ENCODE measurements at places on chromosomes 12 and 14.

DNA sequence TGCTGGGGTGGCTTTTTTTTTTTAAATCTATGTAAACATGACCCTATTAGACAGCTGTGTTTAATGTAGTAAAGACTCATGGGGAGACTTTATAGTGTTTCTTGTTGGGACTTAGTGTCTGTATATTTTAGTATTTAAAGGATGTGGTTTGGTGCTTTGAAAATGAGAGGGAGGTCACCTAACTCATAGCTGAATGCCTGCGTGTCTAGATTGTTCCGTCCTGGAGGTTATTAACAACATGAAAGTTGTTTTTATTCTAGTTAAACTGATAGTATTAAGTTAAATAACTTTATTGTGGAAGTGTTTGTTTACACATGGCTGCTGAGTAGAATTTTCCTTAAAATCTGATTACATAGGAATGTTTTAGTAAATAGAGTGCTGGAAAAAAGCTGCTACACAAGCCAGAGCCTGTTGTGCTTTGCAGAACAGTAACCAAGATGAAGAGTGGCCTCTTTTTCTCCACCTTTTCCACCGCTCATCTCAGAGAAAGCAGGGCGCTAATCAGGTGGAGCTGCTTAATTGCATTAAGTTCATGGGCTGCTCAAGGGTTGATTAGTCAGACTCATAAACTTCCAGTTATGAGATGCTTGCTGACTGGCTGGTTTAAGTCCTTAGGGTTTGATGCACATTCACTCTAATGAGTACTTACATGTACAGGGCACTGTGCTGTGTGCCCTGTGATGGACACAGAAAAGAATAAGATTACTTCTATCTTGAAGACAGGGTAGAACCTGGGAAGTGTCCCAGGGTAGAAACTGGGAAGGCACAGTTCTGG, 62.7 kb downstream of the FBXO34 start:
- DNase-seq = no peak

- DNase-seq = no peak
Observed at GRCh38 chr12:89225401-89225800, 126.9 kb downstream of the DUSP6 start.

- DNase-seq = no peak
Observed at GRCh38 chr12:40015345-40015744, 90.5 kb downstream of the SLC2A13 start.

DNA sequence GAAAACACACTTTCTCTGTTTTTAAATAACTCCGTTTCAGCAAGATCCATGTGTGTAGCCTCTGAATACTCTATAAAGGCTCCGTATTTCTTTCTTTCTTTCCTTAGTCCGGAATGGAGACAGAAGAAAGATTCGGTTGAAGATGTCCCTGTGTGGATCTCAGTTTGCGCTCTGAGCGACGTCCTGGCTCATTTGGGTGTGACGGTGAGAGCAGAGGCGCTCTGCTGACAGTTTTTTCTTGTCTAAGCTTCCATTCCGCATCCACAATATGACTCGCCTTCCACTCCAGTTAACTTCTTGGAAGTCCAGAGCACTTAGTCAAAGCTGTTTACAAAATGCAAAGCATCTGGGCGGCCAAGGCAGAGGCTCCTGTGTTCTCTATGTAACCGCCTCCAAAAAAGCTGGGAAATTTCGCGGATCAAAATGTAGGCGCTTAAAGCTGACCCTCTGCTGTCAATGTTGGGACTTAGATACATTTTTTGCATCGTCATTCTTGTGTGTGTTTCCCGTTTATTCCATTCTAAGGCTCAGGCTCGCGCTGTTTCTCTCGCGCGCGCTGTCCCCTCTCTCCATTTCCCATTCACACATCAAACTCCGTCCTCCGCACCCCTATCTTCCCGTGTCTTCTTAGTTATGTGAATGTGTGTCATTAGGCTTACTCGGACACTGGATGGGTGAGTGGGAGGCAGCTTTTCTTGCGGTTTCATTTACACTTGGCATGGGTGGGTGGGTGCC, 880 bp upstream of the FLRT2 start:
- no peak for DNase-seq

- no peak for DNase-seq
Observed at GRCh38 chr14:70648346-70648745, 6.6 kb downstream of the TTC9 start.

DNA sequence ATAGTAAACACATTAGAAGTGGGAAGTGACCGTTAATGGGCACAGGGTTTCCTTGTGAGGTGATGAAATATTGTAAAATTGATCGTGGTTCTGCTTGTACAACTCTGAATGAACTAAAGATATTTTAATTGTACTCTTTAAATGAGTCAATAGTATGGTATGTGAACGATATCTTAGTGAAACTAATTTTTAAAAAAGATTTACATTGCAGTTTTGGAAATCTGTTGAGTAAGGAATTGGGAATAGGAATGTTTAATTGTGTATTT, 1.7 kb downstream of the ZNF410 start:
- DNase-seq = no peak

GRCh38 chr12:80186727-80187217, 87.4 kb downstream of the OTOGL start:
- DNase-seq = peak; percentile 92

- no peak for DNase-seq
Observed at GRCh38 chr12:106980944-106981343, 6.0 kb downstream of the MTERF2 start.

DNA sequence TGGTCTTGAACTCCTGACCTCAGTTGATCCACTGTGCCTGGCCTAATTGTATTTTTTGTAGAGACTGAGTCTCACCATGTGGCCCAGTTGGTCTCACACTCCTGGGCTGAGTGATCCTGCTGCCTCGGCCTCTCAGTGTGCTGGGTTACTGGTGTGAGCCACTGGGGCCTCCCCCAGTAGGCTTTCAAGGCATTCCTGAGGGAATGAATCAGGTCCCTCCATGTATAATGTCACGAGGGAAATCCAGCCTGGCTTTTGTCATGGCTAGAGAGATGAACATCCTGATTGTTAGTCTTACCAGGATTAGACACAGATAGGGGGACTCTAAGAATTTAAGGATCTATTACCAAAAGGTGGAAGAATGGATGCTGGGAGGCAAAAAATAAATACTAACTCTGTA, 51.9 kb downstream of the CPSF2 start:
- no peak for DNase-seq

- no peak for DNase-seq
Observed at GRCh38 chr12:92416385-92416812, 270.8 kb upstream of the BTG1 start.

DNA sequence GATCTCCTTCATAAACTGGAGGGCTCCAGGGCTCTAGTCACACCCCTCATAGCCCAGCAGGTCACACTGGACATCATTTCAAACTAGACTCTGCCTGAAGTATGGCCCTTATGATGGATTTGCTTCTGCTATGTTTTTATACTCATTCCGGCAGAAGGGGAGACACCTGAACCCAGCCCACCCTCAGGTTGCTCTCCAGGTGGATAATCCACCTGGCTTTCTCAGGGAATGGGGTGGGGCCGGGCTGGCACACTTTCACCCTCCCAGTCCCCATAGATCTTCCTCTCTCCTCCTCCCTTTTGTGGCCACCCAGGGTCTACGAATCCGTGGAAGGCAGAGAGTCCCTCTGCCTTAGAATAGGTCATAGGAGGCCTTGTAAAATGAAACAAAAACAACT, 9.8 kb upstream of the KRT73 start:
- no peak for DNase-seq

GRCh38 chr12:62749586-62749985, 185.4 kb downstream of the PPM1H start:
- no peak for DNase-seq

GRCh38 chr14:50773632-50774541, 57.1 kb downstream of the NIN start:
- peak; percentile 37 for DNase-seq
